Myocyte (in vitro differentiated cells): ENCODE measurements at places on chromosomes 1 and 21. TPM values are rescaled to one million over a fixed set of nuclear protein-coding genes. Genes with fewer than 3 reads are reported as not detected.

Gene DPT
- total RNA-seq, result not detected in 2 replicates

Gene MYOG
- total RNA-seq, result 882 and 1,586 TPM in 2 replicates

Gene RNU1-1
- not detected in 2 replicates for total RNA-seq

Gene SH3BGR
- 17.4 and 24.5 TPM in 2 replicates for total RNA-seq
